Vagina (tissue), 2 donors: ENCODE measurements at places on chromosomes 6 and 20. TPM values are rescaled to one million over a fixed set of nuclear protein-coding genes. Genes with fewer than 3 reads are reported as not detected.

MYLK4 gene
- total RNA-seq = 0.74 TPM

GRCh38 chr20:48620154-48620506 is 207.7 kb downstream of the PREX1 start:
- no peak overlapping the region for H3K27ac ChIP-seq
- peaks cover 13% of the 10 kb centered on the region for H3K4me1 ChIP-seq
- no peak for DNase-seq
- no peaks in the 10 kb centered on the region for H3K27me3 ChIP-seq
- H3K36me3 ChIP-seq = no peaks in the 10 kb centered on the region

DNA sequence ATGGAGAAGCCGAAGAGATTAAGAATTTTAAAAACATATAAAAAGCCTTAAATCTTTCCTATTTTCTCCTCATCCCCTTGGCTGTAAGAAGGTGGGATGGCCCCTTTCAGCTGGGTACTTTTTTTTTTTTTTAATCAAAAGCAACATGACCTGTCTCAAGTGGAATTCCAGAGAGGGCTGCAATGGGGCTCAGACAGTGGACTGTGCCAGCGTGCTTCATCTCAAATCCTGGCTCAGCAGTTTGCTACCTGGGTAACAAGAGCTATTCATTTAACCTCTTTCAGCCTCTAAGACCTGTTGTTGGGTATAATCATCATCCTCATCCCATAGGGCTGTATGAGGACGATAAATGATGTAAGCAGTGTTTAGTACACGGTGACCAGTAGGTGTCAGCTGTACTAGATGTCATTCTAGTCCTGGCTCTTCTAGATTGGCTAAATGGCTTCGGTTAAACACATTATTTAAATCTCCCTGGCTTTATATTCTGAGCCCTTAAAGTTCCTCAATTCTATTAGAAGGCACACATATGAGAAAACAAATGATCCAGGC is 6.9 kb upstream of the PPP1R3G start:
- H3K27ac ChIP-seq = no peak overlapping the region
- H3K27me3 ChIP-seq = no peaks in the 10 kb centered on the region
- H3K4me1 ChIP-seq = peaks cover 10% of the 10 kb centered on the region
- H3K4me3 ChIP-seq = no peak overlapping the region

DNA sequence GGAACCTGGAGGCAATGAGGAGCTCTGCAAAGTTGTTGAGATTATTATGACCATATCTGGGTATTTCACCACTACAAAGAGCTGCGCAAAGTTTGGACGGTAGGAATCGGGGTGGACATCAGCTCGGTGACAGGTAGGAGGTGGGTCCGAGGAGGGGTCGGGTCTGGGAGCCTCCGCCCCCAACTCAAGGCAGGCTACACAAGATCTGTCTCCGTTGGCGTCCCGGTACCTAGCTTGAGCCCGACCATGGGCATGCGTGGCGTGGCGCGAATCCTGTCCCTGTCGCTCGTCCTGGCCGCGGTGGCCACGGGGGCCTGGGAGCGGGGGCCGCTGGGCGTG is 40.2 kb upstream of the ZNFX1 start:
- peaks cover 4% of the 10 kb centered on the region for H3K27me3 ChIP-seq
- no peak overlapping the region for H3K4me3 ChIP-seq
- no peak overlapping the region for H3K27ac ChIP-seq
- no peaks in the 10 kb centered on the region for H3K36me3 ChIP-seq
